Stimulated activated CD8-positive, alpha-beta memory T cell treated with anti-CD3 and anti-CD28 coated beads, Interleukin-12 subunit alpha, Interleukin-12 subunit beta, amount 100 ng/mL, for 4 hours (primary cell): ENCODE measurements at places on chromosomes 4 and X.

- no peak for DNase-seq
Observed at GRCh38 chr4:183967266-183967665, 62.2 kb downstream of the STOX2 start.

DNA sequence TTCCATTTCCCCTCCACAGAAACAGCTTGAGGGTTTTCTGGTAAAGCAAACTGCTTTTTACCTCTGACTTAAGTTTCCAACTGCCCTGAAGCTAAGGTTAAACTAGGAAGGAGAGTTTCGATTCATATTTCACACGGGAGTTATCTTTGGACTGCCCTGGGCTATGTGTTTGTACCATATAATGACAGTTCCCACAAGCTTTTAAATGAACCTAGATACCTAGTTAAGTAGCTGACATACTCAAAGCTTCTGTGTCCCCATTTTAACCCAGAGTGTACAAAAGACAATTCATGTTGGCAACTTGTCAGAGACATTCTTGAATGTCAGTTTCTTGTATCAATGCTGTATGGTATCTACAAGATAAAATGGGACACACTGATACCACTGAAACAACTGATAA, 1296.6 kb upstream of the IGFBP7 start:
- no peak for DNase-seq

DNA sequence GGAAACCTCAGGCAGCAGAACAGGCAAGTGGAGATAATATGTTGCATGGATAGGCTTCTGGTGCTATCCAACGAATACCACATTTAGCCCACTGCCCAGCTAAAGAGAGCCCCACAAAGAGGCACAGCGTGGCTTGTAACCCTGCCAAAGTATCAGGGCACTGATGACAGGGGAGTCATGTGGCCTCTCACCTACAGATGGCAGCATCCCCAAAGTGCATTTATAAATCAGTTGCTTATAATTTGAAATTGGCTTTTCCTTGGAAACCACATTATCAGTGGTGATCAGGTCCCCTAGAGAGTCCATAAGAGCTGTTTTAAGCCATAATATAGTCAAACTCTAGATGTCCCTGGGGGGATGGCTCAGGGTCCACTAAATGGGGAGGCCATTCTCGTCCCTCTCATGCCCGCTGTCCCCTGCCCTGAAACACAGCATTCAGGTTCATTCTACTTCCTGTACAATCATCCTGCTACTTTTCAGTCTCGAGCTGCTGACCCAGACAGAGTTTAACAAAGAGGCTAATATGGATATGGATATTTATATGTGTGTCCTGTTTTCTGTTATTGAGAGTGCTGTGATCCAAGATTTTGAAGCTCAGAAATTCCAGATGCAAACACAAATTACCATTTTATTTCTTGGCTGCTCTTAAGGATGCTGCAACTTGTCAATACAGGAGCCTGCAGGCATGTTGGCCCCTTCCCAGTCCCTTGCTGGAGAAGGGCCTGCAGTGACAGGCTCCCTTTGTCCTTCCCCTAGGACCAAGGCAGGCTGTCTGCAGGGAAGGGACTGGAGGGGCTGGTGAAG, 28.5 kb downstream of the SRPX start:
- no peak for DNase-seq

DNA sequence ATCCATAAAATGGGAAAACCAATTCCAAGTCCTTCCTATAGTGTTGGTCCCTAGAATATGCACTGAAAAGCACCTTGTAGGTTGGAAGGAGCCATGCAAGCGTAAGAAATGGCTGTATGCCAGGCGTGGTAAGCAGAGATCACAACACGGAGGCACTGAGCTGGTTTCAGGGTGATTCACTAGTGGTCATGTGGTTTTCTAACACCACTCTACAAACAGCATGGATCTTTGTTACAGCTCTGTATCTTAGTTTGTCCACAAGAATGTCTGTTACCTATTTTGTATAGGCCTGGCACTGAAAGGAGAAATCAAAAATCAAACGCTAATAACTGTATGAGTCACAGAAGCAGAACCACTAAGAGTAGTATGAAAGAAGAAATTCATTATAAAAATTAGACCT, 71.9 kb downstream of the MAGEB17 start:
- no peak for DNase-seq
